Activated naive CD8-positive, alpha-beta T cell treated with anti-CD3 and anti-CD28 coated beads, Interleukin-2, amount 50 U/mL, for 16 hours (primary cell): ENCODE measurements at places on chromosomes 5 and 9.

- DNase-seq, result no peak
Observed at GRCh38 chr9:72464857-72465592, 56.4 kb upstream of the TMC1 start.

DNA sequence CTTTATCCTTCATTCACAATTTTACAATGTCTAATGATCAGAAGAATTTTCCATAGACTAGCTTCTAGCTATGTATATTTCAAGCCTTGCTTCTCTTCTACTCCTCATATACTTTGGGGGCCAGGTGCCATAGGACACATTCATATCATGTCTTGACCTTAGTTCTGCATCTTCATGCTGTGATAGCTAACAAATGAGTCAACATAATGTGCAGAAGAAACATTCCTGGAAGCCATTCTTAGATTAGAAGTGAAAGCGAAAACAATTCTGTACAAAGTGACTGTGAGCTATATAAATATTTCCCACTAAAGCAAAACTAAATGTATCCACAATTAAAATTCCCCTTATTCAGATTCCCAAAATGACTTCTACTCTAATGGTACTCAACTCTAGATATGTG, 320.2 kb upstream of the NREP start:
- DNase-seq, result no peak

GRCh38 chr5:80031109-80031508, 4.0 kb upstream of the THBS4 start:
- DNase-seq, result no peak

DNA sequence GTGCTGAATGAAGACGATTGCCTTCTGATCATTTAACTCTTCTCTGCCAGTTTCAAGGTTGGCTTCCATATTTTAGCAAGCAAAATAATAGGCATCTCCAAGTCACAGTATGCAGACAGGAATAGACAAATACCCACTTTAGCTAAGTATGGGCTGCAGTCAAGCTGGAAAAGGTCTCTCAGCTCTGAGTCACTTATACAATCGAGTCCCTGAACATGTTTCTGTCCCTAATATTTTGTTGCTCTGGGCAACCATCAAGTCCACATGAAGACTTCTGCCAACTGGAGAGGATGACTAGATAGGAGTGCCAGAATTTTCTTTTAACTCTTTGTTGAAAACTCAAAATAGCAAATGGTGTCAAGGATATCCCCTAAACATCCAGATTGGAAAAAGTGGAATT, 575.3 kb downstream of the RAB3C start:
- no peak for DNase-seq

DNA sequence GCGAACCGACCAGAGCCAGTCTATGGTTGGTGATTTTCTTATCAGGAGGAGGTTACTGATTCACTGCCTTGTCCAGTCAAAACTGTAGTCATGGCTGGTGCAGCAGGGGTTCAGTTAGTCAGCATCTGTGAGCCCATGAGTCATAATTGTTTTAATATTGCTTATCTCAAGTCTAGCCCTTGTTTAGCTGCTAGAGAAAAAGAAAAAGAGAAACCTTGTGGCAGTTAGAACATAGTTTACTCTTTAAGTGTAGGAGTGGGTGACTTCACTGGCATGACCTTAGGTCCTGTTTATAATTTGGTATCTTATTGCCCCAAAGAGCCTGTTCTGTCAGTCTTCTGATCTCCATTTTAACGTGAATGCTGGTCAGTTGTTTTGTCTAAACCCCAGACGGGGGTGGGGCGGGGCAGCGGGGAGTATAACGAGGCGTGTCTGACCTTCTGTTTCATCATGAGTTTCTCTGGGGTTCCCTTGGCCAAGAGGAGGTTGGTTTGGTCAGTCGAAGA, 76.9 kb upstream of the NFIL3 start:
- DNase-seq, result no peak

GRCh38 chr9:111151537-111151936, 113.3 kb upstream of the LPAR1 start:
- no peak for DNase-seq

- no peak for DNase-seq
Observed at GRCh38 chr9:137006116-137007003, 10.0 kb upstream of the CLIC3 start.

DNA sequence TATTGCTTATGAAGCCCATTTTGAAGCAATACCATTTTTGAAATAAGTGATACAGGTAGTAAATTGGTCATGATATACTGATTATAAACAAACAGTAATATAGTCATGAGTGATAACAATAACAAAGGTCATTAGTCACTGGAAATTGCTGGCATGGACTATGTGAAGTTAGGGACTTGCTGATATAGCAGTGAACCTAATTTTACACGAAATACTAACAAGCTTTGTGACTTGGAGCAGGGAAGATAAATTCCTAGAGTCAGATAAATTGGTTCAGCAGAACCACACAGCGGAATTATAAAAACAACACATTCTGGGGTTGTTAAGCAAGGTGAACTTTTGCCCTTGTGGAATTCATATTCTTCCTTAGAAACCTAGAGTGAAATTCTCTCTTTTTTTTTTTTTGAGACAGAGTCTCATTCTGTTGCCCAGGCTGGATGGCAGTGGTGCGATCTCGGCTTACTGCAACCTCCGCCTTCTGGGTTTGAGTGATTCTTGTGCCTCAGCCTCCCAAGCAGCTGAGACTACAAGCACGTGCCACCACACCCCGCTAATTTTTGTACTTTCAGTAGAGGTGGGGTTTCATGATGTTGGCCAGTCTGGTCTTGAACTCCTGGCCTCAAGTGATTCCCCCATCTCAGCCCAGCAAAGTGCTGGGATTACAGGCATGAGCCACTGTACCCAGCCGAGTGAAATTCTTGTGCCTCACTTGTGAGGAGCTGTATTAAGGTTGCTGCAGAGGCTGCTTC, 6.0 kb downstream of the UGCG start:
- DNase-seq, result no peak

DNA sequence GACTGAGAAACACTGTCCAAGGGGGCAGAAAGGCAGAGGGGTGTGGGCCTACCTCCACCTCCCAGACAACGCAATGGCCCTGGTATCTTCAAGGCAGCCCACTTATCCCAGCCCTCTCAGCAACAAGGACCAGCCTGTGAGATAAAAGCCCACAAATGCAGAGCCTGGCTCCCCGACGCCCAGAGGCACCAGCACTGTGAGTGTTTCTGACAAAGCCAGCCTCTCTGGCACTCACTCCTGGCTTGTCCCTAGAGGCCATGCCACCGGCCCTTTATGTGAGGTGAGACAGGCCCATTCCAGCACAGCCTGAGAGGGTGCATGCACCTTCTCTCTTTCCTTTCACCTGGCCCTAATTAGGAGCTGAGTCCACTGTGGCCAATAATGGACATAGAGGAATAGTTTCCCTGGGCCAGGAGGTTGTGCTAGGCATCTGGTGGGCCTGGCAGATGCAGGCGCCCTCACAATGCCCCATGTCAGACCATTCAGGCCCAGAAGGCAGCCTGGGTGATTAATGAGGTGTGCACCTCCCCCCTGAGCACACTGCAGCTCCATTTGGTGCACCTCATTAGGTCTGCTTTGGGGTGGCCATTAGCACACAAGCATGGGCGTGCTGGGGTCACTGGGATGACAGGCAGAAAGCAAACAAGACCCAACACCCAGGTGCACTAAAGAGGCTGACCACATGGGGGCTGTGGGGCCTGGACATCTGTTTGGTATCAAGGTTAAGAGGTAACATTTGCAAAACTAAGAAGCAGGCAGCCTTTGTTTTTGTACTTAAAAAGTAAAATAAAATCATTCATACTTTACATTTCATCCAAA, 176.0 kb downstream of the MED10 start:
- DNase-seq, result no peak

GRCh38 chr5:149935431-149935901, 9.1 kb downstream of the PDE6A start:
- no peak for DNase-seq

DNA sequence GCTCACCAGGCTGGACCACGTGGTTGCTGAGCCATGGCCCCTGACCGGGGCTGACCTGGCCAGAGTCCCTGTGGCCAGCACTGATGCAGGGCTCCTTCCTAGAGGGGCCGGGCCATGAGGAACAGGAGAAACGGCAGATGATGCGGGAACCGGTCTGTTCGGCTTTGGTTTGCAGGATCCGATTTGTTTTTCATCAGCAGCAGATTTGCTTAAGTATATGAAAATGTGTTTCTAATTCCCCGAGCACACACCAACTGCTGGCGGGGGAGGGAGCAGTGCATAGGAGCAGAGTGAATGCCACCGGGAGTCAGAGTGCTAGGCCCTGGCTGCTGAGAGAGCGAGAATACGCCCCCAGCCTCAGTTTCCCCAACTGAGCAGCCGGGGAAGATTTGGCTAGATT, 13.6 kb downstream of the NTNG2 start:
- no peak for DNase-seq

DNA sequence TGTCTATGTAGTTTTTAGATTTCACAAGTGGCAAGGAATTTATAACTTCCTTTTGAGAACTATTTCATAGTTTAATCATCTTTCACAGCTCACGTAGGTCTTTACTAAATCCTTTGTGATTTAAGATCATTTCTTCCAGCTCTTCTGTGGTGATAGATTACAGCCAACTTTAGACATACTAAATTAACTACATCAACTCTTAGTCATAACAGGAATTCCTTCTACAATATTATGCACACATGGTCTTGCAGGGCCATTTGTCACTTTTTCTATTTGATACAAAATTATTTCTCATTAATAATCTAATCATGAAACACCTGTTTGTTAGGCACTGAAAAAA, 208.4 kb downstream of the PDE4D start:
- no peak for DNase-seq

DNA sequence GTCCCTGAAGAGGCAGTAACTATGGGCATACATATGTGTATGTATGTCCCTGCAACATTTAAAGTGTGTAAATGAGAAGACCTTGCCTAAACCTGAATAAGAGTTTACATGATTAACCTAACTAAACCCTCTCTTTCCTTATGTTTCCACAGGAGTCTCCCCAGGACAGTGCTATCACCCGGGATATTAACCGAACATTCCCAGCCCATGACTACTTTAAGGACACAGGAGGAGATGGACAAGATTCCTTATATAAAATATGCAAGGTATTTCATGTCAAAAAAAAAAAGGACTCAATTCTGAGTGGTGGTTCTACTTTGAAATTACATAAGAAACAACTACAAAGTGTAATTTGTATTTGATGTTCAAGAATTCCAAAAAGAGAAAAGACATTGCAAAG, 31.7 kb downstream of the GPR21 start:
- DNase-seq, result no peak

- DNase-seq, result no peak
Observed at GRCh38 chr5:181221105-181221791, 1.8 kb upstream of the TRIM41 start.

DNA sequence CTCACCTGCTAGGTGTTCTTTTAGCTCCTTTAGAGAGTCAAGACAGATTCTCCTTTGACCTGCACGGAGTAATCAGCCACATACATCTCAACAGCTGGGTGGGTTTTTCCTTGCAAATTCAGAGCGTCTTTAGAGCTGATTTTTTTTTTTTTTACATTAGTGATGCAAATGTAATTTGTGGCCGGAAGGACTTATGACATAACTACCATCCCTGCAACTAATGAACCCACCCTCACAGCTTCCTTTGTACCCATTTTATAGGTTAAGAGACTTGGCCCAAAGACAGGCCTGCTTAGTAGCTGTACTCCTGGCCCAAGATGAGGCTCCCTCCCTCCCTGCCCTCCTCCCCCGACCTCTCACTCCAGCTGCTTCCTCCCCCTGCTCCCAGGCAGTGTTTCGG, 69.9 kb upstream of the NIPAL4 start:
- no peak for DNase-seq

DNA sequence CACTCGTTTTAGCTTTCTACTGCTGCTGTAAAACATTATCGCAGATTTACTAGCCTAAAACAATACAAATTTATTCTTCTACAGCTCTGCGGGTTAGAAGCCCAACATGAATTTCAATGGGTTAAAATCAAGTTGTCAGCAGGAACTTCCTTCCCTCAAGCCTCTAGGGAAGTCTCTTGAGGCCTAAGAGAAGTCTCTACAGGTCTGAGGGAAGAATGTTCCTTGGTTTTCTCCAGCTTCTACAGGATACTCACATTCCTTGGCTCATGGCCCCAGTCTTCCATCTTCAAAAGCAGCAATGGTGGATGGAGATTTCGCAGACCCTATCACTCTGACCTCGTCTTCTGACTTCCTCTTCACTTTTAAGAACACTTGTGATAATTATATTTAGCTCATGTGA, 21.6 kb upstream of the SSBP2 start:
- DNase-seq, result no peak

GRCh38 chr9:134365791-134366222, 39.6 kb downstream of the RXRA start:
- no peak for DNase-seq

DNA sequence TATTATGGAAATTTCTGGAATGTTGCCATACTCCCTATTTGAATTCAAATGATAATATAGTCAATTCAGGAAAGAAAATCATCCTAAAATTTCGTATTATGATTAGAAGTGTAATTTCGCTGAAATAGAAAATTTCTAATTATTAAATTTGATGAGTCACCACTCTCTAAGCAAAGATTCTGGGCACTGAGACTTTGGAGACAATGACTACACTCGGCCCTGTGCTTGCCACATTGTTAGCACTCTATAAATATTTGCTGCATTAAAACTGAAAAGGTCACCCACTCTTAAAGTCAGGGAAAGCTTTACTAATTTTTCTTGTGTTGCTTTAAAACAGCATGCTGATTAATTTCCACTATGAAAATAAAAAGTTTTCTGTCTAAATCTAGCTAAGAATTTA, 240.3 kb downstream of the TLE4 start:
- no peak for DNase-seq

- DNase-seq, result peak; percentile 25
Observed at GRCh38 chr9:128456613-128457061, 831 bp downstream of the ODF2 start.

- no peak for DNase-seq
Observed at GRCh38 chr5:99544356-99544755, 615.5 kb upstream of the CHD1 start.

GRCh38 chr9:105842023-105842644, 147.8 kb downstream of the TMEM38B start:
- no peak for DNase-seq

GRCh38 chr5:57895766-57896165, 413.2 kb upstream of the ACTBL2 start:
- no peak for DNase-seq

DNA sequence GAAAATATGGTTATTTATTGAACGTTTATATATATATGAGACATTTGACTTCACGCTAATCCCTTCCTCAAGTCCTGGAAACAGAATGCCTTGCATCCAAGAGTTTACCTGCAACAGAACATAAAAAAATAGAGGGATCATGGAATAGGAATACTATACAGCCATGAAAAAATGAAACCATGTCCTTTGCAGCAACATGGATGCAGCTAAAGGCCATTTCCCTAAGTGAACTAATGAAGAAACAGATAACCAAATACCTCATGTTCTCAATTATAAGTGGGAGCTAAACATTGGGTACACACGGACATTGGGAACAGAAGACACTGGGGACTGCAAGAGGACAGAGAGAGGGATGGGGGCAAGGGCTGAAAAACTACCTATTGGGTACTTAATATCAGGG, 13.0 kb downstream of the BAAT start:
- no peak for DNase-seq

- peak; percentile 8 for DNase-seq
Observed at GRCh38 chr5:170393235-170393634, 4.1 kb upstream of the KCNMB1 start.

GRCh38 chr9:131276094-131276888, at the start of gene FAM78A:
Gene FAM78A, minus strand, starts transcription at chr9:131276510. Its CDS starts 331 bp downstream, at chr9:131276179.
- DNase-seq, result no peak
